GM04504 (cell line): ENCODE measurements at places on chromosomes 1 and 21.

GRCh38 chr1:51061231-51061918 lies 40.7 kb upstream of the C1orf185 start:
- no peak for DNase-seq

- no peak for DNase-seq
Measured at GRCh38 chr1:209875515-209875914, 47.7 kb downstream of the UTP25 start.

GRCh38 chr1:52632732-52633290 lies at the start of gene SHISAL2A:
TSS of gene SHISAL2A (plus strand) at chr1:52633168. CDS start at chr1:52633494, 326 bp downstream.
- DNase-seq = no peak

- no peak for DNase-seq
Measured at GRCh38 chr1:15176898-15177665, 23.5 kb downstream of the TMEM51 start.

- no peak for DNase-seq
Measured at GRCh38 chr21:45845063-45845769, 136.4 kb upstream of the COL6A1 start.

DNA sequence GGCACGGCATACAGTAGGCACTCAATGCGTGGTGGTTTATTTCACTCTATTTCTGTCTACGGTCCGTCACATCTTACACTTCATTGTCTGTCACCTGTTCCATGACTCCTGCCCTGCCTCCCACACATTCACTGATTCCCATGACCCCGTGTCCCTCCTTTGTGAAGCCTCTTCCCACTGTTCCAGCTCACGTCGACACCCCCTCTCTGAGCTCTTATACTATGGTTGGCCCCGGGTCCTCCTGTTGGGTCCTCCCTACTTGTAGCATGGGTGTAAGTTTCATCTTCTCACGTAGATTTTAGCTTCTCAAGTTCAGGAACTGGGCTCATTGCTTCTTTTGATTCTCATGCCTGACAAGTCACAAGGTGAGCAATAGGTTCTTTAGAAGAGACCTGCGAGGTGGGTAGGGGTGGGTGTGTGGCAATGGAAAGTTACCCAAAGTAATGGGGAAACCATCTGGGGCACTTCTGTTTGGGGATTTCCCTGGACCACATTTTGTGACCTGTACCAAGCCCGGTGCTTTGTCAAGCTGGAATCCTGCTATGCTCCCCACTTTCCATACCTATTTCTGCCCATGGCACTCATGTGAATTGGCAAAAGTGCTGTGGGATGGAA lies 22.1 kb upstream of the IL10 start:
- no peak for DNase-seq

DNA sequence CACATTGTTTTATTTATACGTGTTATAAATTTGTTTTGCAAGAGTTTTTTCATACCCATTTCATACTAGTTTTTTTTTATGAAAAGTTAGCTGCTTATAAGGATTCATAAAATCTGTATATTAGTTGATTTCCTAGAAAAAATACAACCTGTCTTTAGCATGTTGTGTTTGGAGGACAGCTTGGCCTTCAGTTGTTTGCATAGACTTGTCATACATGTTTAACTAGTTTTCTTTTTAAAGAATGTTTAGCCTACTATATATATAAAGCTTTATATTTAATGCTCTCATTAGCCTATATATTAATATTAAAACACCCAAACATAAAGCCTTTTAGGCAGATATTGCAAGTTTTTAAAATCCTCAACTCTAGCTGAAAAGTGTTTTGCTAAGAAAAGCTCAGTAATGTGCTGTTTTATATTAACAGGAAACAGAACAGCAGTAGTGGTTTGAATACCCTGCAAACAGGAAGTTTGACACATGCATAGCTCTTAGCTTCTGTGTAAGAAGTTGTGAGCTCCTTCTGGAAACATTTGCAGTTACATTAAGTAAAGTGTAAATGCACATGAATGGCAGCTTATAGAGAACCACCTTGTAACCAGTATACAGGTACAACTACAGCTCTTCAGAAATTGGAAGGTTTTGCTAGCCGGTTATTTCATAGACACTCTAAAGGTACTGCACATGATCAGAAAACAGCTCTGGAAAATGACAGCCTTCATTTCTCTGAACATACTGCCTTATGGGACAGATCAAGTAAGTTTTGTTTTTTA lies at the start of gene PRKACB:
Gene PRKACB, plus strand, starts transcription at position 476 of the 770 bp plus-strand sequence. Its CDS starts 91 bp downstream, at position 567.
- no peak for DNase-seq

- DNase-seq = no peak
Measured at GRCh38 chr1:227889047-227889862, 58.5 kb downstream of the WNT9A start.

GRCh38 chr1:234981758-234982157 lies 146.9 kb downstream of the TOMM20 start:
- no peak for DNase-seq

- DNase-seq = no peak
Measured at GRCh38 chr1:85240174-85240601, 19.3 kb downstream of the C1orf52 start.

- no peak for DNase-seq
Measured at GRCh38 chr1:46547481-46548383, 3.7 kb downstream of the KNCN start.

- DNase-seq = no peak
Measured at GRCh38 chr1:158115126-158115525, 65.6 kb upstream of the CD1D start.

DNA sequence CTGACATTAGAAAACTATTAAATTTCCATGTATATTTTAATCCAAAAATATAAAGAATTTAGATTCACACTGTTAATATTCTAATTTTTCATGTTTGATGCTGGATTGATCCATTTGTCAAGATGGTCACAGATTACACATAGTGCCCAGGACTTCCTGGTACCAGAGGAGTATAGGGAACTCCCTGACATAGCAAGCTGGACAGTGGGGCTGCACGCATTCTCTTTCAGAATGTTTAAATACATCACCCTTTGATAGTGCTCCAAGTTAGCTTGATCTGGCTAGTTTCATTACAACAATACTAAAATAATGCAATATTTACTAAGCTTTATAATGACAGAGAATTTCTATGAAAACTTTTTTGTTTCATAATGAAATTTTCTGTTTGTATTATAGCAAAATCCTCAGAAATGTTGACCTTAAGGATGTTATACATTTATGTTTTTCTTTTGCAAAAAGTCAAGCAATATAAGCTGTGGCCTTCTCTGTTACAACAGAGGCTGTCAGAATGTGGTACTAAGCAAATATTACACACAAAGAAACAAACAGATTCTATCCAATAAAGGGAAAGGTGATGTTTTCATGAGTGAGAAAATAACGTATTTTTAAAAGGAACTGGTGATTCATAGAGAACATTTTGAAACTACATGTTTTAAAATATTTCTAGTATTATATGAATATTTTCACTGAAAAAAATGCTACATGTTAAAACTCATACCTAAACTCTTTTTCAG lies 84.7 kb downstream of the SLC35F3 start:
- no peak for DNase-seq

DNA sequence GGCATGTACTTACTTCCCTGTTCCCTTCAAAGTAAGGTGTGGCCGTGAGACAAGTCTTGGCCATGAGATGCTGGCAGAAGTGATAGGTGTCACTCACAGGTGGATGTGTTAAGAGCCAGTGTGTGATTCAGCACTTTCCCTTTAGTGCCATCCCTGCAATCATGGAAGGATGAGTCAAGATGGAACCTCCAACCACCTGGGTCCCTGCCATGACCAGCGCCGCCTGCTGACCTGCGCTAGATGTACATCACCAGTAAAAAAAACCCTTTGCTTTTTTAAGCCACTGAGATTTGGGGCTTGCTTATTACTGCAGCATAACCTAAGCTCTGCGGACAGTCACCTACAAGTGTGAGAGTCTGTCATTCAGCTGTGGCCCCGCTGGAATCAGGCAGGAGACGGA lies 71.7 kb downstream of the TOMM20 start:
- no peak for DNase-seq

DNA sequence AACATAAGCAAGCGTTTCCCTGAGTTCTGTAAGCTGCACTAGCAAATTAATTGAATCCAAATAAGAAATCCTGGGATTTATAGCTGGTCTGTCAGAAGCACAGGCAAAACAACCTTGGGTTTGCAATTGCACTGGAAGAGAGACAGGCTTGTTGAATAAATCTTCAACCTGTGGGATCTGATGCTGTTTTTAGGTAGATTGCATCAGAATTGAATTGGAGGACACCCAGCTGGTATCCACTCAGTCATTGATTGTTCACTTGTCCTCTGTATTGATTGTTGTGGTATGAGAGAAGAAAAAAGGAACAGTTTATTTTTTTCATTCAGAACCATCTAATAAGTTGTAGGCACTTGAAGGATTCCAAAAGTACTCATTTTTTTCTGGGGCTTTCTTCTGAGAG lies 497.4 kb downstream of the SIPA1L2 start:
- no peak for DNase-seq

DNA sequence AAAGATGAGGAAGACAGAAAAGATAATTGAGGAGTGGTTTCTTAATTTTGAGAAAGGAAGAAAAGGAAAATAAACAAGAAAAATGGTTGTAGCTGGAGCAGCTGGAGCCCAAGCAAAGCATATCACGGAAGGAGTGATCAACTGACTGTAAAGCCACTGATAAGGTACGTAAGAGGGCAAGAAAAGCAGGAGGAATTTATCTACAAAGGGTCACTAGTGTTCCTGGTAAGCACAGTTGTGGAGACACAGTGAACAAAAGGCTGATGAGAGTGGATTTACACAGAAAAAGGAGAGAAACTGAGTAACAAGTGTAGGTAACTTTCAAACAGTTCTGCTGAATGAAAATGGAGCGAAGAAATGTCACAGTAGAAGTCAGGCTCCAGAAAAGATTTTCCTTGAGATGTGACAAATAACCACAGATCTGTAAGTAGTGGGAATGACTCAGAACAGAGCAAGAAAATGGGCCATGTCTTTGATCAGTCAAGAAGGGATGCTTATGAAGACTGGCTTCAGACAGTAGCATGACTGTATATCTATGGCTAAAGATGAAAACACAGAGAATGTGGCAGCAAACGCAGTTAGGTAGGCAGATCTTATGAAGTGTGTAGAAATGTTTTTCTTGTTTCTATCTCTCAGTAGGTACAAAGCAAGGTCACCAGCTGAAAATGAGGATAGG lies 45.6 kb upstream of the RBM34 start:
- DNase-seq = no peak

- DNase-seq = no peak
Measured at GRCh38 chr1:13893409-13893821, 193.4 kb downstream of the PRDM2 start.

DNA sequence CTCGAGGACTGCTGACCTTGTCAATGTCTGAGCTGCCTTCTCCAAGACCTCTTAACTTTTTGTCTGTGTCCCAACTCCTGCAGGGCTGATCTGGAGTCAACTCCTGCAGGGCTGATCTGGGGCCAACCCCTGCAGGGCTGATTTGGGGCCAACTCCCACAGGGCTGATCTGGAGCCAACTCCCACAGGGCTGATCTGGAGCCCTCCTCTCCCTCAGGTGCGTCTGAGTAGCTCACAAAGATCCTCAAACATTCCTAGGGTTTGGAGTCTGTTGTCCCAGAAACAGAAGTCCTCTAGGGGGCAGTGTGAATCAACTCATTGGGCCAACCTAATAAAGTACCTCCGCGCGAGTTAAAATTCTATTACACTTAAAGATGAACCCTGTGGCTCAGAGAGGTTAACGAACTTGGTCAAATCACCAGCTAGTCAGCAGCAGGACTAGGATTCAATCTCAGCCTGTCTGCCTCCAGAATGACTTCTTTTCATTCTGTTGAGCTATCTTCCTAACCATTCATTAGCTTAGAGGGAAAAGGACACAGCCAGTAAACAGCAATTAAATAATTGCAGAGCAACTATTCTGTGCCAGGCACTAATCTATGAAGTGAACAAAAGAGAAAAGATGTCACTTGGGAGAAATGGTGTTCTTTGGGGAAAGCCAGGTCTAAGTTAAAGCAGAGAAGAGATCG lies 17.2 kb upstream of the RLF start:
- peak; percentile 32 for DNase-seq

- peak; percentile 67 for DNase-seq
Measured at GRCh38 chr1:49102752-49103151, 326.1 kb upstream of the BEND5 start.

DNA sequence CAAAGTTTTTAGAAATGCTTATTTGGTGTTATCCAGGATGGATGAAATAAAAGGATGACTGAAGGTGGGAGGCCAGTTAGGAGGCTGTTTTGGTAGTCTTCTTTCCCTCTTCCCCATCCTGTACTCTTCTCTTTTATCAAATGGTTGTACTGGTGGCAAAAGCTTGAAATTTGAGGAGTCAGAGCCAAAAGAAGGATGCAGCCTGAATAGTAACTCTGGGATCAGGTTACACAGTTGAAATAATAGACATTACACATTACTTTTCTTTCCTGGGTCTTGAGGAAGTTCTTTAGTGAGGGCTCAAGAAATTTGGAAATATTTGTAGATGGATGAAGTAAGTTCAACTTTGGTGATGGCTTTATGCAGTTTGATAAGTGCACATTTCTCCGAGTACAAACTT lies 108.6 kb downstream of the GPR52 start:
- DNase-seq = no peak
